ENCODE measurements at places on chromosomes 1 and 21.

- DNase-seq: no peak
These were observed 20.8 kb upstream of the MPC2 start for GRCh38 chr1:167957710-167958109.

DNA sequence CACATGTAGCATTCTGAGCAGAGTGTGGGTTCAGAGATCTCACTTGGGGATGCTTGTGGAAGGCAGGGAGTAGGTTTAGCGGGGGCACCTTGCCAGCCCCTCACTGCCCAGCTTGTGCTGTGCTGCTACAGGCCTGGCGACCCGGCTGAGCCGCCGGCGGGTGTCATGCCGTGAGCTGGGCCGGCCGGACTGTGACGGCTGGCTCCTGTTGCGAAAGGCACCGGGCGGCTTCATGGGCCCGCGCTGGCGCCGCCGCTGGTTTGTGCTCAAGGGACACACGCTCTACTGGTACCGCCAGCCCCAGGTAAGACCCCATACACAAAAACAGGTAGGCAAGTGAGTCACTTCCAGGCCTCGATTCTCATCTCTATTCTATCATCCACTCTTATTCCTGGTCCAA is 5.5 kb upstream of the CATSPER4 start:
- DNase-seq: no peak

DNA sequence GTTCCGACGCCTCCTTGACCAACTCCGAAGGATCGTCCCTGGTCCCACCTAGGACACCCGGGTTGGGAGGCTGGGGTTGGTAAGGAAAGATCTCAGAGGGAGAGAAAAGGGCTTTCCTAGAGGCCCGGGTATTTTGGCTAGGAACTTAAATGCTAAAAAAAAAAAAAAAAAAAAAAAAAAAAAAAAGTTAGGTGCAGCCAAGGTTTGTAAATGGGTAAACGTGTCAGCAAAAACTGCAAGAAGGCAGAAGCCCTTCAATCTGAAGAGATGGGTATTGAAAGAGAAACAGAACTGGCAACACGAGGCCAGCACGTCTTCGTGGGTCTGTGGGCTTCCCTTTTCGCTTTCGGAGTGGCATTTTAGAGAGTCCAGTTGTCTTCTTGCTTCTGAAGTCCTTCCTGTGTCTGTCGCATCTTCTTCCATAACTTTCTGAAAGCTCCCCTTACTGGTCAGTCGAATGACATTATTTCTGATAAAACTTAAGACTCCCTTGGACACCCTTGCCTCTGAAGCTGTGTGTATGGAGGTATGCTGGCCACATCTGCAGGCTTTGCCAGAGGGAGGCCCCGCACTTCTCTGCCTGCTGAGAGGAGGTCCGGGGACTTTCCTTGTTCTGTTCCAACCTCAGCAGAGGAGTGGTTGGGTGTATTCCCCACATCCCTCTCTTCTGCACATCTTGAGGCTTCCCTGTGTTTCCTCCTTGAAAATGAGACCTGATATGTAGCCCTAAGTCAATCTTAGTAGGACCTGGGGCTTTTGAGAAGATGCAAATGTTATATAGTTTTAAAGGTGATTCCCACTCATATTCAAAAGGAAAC is 745 bp downstream of the RCSD1 start:
- no peak for DNase-seq

GRCh38 chr1:226664413-226665101 is 74.5 kb downstream of the ITPKB start:
- DNase-seq: no peak

- no peak for DNase-seq
These were observed 58.4 kb downstream of the LAMC2 start for GRCh38 chr1:183244466-183244865.

DNA sequence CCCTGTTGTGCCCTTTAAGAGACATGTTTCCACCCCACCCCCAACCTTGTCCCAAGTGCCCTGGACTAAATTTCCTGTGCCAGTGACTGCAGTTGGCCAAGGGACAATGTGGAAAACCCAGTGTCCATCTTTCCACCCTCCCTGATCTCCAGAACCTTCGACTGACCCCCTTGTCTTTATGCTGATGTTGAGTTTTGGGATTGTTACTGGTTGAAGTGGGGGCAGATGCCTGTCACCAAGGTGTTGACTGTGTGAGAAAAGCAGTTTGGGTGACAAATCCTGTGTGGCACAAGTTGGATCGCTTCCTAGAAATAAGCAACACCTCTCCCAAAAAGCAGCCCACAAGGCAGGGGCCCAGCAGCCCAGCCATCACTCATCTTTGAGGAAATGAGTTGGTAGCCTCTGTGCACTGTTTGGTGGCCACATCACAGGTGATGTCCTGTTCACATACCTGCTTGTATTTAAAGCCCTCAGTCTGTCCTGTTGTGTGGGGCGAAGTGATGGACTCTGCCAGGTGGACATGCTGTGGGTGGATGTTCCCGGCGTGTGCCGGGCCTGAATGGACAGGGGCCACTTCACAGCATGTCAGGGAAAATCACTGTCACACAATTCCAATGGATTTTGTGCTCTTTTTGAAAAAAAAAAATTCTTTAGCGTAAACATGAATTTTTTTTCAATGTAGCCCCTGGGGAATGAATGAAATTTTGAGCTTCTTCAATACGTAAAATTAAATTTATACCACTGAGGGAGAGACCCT is 6.6 kb upstream of the MIIP start:
- DNase-seq: no peak

DNA sequence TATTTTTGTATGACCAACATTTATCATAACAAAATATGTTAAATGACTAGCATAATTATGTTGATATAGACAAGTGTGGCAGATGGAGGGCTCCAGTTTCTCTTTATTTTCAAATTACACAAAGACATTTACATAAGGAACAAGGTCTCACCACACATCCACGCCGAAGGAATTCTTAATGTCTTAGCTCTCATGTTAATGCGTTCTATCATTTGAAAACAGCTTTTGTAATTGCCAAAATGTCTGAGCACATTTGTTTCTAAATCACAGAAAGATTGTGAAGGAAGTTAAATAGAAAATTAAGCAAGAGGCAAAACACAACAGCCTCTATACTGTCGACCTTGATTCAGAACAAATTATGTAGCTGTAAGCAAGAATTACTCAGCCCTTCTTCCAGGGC is 223.0 kb upstream of the NR5A2 start:
- no peak for DNase-seq

- peak; percentile 58 for DNase-seq
These were observed 15.3 kb upstream of the TMCO2 start for GRCh38 chr1:40232444-40232843.

- no peak for DNase-seq
These were observed 7.7 kb downstream of the TMEM61 start for GRCh38 chr1:54987919-54988705.

DNA sequence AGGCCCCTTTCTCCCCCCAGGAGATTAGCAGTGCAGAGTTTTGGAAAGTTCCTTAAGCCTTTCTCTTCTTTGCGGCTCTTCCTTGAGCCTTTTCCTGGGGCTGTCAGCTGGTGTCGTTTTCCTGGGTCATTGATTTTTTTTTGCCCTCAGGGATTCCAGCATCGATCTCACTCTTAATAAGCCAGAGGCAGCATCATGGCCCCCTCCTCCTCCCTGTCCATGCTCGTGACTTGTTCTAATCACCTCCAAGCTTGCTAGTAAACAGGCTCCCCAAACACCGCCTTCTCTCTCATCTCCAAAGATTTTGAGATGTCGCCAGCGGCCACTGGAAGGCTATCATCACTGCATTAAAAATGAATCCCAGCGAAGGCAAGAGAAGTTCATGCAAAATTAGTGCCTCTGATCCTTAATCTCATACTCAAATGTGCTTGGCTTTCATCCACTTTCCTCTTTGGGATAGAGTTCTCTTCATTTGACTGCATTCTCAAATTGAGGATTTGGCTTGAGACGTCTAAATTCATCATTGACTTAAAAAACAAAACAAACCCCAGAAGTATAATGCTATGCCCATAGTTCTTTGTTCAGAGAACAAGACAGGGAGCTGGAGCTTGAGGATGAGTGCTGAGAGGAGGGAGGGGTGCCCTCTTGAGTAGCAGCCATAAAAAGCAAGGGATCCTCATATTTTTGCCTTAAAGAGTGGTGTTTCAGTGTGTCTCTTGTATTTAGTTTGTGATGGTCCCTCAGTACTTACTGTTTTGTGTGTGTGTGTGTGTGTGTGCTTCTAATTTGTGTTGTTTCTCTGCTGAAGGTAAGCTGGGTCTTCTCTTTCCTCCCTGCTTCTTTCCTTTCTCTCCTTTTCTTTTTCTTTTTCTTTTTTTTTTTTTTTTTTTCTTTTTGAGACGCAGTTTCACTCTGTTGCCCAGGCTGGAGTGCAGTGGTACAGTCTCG is 3.2 kb downstream of the EVA1C start:
- no peak for DNase-seq

DNA sequence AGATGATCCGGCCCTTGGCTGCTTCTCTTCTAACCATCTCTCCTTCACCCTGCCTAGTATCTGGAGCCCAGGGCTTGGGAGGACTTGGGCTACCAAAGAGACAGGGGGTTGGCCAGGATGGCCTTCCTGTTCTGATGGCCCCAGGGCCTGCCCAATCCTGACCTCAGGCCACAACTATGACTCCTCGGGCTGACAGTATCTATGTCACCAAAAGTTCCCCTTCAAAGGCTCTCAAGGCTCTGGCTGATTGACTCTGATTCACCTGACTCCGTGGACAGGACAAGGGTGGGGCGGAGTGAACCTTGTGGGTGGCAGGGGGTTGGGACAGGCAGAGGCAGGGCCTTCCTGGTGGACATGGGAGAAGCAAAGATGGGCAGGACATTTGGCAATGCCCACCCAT is 12.7 kb downstream of the MEF2D start:
- no peak for DNase-seq

DNA sequence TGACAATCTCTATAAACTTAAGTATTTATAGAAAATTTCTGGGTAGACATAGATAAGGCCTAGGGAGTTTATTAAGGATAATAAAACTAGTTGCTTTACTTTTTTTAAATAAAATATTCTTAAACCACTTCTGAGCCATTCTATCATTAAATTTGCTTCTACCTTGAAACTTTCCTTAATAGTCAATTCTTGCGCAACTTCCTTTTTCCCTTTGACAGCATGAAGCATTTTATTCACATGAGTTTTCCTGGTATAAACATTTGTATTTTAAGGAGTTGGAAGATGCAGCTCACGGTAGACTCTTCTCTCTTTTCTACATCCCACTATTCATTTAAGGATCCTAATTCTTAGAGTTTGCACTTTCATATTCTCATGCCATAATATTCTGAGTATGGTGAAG is 75.8 kb upstream of the DPH5 start:
- no peak for DNase-seq

DNA sequence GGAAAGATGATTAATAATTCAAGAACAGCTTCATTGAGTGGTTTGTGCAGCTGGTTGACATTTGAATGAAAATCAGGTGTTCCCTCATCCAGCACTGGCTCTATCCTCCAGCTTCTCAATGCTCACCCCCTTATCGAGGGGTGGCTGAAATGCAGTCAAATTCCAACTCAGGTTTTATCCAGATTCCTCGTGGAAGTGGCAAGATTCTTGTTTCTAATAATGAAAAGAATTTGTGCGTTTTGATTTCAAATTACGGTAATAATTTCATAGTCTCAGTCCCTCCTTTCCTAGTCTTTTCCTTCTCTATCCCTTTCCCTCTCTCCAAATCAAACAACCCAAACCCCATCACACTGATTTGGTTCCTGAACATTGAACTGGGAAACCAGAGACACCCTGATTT is 3.1 kb downstream of the CNIH3 start:
- DNase-seq: no peak

DNA sequence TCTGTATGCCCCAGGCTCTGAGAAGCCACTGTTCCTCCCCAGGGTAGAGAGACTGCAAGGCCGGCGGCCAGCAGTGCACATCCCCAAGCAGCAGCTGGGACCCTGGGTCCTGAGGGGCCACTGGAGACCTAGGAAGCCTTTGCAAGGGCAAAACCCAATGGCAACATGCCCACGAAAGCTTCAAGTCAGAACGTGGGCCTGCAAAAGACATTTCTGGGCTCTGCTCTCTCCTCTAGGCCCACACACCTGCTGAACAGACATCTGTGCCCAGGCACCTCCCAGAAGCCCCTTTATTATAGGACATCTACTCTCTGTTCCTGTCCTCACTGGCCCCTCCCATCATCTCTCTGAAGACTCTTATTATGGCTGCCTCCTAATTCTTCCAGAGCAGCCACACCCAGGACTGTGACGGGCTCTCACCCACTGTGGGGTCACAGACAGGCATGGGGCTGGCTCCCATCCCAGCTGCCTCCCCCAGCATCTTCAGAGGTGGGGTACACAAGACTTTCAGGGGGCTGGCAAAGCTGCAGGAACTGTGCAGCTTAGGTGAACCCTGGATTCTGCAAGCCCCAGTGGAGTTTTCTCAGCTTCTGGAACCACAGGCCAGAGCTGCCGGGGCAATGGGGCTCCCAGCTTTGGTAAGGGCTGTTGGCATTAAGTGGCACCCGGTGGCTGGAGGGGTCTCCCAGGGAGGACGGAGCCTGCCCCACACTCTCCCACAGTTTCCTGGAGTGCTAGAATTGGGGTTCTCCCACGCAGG is 12.6 kb downstream of the TRIM11 start:
- DNase-seq: no peak

- DNase-seq: no peak
These were observed 93.5 kb upstream of the GNG4 start for GRCh38 chr1:235742914-235743599.

DNA sequence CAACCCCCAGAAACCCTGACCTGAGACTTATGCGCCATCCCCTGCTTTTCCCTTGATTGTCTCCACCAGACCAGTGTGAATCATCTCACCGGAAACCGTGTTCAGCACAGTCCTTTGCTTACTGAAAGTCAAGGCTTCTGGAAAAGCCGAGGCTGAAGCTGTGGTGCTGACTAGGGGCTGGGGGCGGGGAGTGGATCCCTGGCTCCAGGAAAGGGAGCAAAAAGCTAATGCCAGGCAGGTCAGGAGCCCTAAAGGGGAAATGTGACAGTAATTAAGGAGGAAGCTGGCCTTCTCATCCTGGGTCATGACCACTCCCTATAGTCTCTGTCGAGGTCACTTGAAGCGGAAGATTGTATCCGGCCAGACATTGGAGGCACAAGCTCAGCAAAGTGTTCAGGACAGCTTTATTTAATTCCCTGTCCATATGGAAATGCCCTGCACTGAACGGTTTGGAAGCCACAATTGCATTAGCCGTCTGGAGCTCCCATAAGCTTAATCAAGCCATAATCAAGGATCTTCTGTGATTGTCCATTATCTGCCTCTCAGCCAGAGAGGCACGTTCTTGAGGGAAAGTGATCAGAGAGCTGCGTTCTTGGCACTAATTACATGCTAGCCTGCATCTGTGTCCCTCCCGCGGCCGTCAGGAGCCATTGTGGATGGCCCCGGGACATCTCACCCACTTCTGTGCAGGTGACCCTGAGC is 403.6 kb downstream of the RRAGC start:
- DNase-seq: no peak
